Suprapubic skin (tissue), 4 donors: ENCODE measurements at places on chromosomes 6 and 20.

DNA sequence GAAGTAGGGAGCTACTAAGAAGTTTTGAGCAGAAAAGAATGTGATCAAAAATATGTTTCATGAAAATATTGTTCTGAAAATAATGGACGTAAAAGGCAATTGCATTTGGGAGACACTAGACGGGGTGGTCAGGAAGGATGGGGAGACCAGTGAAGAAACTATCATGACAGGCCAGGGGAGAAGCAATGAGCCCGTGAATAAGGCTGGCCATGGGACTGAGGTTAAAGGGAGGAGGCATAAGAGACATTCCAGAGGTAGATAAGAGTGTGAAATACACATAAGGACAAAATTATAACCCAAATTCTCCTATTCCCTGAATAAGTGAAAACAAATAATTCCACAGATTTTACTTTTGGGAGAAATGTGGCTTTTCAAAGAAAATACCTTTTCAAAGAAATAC is 51.7 kb downstream of the MARCKS start:
- no peak for DNase-seq

- no peak for DNase-seq
Measured at GRCh38 chr20:17295151-17295726, 68.4 kb downstream of the PCSK2 start.

DNA sequence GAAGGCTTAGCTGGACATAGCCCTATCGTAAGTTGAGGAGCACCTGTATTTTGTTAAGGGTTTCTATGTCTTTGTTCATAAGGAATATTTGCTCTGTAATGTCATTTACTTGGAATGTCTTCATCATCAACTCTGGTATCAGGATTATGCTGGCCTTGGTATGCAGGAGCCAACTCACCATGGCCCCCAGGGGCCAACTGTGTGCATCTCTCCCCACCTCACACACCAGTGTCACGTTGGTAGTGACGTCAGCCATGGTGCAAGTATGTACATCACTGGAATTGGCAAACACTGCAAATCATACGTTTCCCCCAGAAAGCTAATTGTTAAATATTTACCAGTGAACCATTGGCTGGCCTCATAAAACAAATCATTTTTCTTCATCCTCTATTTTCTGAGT is 70.8 kb downstream of the YTHDF1 start:
- no peak for DNase-seq

DNA sequence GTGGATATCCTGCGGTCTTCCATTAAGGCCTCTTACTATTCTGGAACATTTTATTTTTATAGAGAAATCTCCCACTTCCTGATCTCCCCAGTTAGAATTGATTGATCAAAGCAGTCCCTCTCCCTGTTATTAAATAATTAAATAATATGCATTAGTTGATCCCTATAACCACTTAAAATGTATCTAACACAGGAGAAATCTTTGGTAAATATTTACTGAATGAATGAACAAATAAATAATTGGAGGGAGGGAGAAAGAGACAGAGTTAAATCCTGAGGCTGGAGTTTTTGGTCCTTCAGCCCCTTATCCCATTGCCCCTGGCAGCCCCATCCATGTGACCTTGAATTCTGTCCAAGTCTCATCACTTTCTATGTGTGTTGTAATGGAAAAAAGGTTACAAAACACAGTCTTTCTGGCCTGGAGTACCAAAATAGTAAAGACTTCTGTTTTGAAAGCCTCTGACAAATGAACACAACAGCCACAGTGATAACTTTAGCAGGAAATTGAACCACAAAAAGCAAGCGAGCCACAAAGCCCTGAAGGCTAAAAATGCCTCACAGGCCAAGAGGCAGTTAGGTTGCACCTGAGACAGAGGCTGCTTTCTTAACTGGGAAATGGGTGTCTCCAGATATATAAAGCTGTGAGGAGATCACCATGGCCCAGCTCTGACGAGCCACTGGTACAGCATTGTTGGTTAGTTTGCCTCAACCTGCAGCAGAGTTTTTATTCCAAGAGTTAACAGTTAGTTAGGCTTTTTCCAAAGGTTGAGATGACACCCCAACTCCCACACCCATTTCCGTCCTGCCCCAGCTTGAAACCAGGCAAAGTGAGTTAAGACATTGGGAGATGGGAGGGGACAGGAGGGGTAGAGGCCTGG is 11.3 kb downstream of the NT5E start:
- DNase-seq: no peak

DNA sequence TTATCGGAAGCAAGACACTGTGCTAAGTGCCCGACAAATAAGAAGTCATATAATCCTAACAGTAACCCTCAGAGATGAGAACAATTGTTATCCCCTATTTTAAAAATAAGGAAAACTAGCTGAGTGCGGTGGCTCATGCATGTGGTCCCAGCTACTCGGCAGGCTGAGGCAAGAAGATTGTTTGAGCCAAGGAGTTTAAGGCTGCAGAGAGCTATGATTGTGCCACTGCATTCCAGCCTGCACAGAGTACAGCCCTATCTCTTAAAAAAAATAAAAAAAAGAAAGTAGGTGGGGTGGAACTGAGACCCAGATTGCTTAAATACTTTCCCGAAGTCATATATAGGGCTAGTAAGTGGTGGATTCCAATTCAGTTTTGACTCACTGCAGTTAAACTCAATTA is 84.7 kb downstream of the UST start:
- DNase-seq: no peak

DNA sequence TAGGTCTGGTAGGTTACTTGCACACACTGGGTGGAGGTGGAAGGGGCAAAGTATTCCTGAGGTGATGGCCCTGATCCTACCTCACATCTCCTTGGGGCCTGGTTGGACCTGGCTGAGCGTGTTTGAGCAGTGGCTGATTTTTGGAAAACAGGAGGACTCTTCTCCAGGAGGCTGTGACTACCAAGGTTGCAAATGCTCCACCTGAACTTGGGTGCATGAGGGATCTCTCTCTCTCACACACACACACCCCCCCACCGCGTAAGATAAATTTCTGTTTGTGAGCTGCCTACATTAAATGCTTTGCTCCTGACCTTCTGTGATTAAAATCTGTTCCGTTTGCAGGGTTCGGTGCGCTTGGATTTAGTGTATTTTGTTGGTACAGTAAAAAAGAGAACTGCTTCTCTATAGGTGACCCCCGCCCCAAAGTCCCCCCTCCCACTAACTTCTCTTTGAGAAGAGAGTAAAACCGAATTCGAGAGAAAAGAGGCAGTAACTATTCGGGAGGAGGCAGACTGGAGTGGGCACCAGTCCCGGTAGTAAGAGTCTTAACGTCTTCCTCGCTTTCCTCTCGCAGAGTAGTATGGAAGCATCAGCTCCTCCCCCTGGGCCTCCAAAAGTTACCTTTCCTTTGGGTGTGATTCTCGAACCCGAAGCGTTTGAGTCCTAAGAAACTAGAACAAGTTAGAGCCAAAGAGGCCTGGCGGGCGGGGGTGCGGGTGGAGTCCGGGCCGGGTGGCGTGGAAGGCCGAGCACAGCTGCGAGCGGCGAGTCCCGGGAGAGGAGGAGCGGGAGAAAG is 585 bp upstream of the DSE start:
- DNase-seq: no peak

GRCh38 chr20:45432294-45432693 is 16.4 kb downstream of the PIGT start:
- DNase-seq: no peak

DNA sequence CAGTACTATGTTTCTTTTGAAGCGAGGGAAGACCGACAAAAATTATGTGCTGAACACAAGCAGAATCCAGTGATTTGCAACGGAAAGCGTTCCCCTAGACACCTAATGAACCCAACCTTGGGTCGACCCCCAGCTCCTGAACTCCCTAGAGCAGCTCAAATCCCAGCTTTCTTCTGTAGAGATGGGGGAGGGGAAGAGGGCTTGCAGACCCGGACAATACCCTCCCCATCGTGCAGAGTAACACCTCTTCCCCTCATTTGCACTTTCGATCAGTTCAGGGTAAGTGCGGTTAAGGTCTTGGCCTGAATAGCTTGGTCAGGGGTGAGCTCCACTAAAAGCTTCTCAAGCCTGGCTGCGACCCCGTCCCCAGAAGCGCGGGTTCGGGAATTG is 404 bp downstream of the CEP162 start:
- no peak for DNase-seq

GRCh38 chr20:19498756-19499155 is 259.3 kb upstream of the RIN2 start:
- no peak for DNase-seq

DNA sequence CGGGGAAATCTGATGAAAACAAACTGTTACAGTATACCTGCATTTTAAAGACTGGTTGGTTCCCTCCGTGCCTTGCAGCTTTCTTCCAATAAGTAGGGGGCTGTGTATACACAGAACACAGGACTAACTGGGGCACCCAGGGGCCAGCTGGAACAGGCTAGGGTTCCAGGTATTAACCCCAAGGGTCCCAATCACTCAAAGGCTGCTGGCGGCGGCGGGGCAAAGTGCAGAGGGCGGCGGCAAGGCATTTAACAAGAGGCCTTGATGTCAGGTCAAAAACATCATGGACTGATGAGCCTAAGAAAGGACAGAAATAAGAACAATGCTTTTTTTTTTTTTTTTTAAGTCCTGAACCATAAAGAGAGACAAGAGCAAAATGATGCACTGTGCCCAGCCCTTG is 2.5 kb downstream of the PMEPA1 start:
- no peak for DNase-seq

DNA sequence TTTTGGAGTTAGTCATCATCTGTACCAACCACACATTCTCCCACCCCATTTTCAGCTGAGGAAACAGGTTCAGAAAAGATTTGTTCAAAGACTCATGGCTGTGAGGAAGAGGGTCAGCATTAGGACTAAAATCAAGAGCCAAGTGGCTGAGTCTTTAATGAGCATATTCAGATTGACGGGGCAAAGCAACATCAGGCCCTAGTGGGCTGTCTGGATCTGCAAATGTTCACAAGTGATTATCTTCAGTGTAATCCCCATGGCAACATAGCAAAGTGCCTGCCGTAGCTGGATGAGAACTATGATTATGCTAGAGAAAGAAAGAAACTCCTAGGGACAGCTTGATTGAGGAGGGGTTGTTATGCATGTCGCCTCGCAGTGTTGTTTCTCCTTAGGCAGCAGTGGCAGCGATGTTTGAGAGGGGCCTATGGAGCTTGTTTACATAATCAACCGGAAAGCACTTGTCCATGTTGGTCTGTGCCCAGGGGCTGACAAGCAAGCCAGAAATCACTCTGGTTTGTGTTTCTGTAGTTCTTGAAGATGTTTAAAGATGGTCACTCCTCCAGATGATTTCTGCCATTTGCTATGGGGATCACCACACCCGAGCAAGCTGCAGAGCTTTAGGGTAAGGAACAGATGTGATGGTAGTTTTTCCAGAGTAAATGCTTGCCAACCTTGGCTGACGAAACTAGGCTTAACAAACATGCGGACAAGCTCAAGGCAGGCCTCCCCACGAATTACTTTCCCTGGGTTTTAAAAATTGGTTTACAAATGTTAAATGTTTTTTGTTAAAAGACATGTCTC is 124.3 kb upstream of the MLIP start:
- no peak for DNase-seq

- DNase-seq: no peak
Measured at GRCh38 chr6:133804265-133804664, 84.6 kb upstream of the TCF21 start.

GRCh38 chr20:44433751-44434538 is 41.7 kb upstream of the TTPAL start:
- no peak for DNase-seq

DNA sequence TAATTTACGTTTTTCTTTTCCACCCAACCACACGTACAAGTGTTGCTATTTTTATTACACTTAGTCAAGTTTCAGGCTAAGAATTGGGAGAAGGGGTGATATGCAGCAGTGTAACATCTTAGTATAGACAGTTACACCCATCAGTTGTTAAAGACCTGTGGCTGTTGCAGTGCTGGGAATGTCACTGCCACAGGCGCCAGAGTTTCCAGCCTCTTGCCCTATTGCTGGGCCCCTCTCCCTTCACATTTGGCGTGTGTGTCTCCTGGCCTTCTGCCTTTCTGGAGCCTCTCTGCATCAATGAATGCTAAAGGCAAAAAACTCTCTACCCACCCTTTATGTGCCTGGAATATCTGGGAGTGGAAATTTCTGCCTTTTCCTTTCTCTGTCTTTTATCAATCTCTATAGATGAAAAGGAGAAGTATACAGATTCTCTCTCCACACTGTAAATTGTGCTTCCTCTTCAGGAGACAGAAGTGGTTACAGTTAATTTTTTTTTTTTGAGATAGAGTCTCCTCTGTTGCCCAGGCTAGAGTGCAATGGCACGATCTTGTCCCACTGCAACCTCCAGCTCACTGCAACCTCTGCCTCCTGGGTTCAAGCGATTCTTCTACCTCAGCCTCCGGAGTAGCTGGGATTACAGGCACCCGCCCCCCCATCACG is 73.0 kb downstream of the TIAM2 start:
- no peak for DNase-seq

DNA sequence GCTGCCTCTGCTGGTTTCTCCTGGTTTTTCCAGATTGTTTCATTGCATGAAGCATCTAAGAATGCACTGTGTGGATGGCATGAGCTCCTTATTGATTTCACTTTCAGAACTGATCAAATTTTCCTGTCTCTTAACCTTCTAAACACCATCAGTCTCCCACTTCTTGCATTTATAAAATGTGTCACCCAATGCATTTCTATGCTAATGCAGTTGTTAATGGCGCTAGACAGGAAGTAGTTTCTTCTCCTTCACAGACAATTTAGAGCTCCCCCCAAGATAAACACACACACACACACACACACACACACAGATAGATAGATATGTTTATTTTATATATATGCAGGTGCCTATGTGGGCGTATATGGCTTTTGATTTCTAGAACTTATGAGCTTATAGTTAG is 45.6 kb upstream of the FOXA2 start:
- no peak for DNase-seq

DNA sequence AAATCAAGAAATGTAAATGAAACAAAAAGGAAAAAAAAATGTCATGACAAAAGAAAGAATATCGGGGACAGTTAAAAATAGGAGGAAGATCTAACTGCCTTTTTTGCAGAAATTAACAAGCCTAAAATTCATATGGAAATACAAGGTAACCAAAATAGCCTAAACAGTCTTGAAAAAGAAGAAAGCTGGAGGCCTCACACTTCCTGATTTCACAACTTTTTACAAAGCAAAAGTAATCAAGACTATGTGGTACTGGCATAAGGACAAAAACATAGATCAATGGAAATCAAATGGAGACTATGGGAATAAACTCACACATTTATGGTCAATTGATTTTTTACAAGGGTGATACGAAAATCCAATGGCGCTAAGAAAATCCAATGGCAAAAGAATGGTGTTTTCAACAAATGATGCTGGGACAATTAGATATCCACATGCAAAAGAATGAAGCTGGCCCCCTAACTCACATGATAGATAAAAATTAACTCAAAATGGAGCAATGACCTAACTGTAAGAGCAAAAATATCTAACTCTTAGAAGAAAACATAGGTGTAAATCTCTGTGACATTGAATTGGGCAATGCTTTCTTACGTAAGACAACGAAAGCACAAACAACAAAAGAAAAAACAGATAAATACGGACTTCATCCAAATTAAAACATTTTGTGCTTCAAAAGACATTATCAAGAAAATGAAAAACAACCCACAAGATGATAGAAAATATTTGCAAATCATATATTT is 24.5 kb downstream of the MAP3K5 start:
- DNase-seq: no peak

DNA sequence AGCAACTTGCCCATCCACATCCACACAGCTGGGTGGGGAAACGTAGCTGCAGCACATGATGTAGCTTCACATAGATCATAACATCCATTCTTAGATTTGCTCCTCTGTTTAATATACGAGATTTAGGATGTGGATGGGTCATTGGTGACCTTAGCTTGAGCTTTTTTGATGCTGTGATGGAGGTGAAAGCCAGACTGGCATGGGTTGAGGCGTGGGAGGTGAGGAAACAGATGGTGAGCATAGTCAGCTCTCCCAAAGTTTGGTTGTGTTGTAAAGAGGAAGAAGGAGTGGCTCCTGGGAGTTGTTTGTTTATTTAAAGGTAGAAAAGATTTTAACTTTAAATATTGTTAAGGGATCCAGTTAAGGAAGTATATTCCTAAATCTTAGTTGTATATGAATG is 5.3 kb downstream of the ARFGEF2 start:
- DNase-seq: no peak
